ENCODE measurements at places on chromosomes 2 and 18. TPM values are rescaled to one million over a fixed set of nuclear protein-coding genes. Genes with fewer than 3 reads are reported as not detected.

- DNase-seq = no peak
These were observed 195.7 kb downstream of the ARL4C start for GRCh38 chr2:234300932-234301823.

- DNase-seq = no peak
These were observed 261.0 kb downstream of the HRH4 start for GRCh38 chr18:24721388-24721787.

DNA sequence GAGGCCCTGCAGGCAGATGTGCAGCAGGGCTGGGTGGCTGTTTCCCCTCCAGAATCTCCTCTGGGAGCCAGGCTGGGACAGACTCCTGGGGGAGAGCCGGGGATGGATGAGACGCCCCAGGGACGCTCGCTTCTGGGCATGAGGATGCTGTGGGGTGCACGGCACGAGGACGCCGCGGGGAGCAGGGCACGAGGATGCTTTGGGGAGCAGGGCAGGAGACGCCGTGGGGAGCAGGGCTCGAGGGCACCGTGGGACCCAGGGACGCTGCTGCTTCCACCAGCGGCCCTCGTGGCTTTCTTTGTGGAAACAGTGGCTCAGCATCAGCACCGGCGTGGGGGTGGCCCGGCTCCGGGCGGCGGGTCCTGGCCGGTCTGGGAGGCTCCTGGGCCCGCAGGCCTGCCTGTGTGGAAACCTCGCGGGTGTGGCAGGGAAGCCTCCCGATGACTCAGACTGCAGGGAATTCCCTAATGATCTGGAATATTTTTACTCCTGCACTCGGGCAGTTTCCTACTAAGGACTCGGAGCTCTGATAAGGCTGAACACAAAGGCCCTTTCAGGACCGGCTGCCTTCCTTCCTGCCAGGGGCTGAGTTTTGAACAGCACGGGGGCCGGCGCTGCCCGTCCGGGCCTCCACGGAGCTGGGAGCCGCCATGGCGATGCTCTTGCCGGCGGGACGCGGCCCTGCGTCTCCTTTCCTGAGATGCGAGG lies 62.6 kb downstream of the NFATC1 start:
- no peak for DNase-seq

- DNase-seq = no peak
These were observed 23.9 kb upstream of the SCYGR5 start for GRCh38 chr2:227642656-227643055.

- no peak for DNase-seq
These were observed 102.7 kb downstream of the NR4A2 start for GRCh38 chr2:156229724-156230362.

DNA sequence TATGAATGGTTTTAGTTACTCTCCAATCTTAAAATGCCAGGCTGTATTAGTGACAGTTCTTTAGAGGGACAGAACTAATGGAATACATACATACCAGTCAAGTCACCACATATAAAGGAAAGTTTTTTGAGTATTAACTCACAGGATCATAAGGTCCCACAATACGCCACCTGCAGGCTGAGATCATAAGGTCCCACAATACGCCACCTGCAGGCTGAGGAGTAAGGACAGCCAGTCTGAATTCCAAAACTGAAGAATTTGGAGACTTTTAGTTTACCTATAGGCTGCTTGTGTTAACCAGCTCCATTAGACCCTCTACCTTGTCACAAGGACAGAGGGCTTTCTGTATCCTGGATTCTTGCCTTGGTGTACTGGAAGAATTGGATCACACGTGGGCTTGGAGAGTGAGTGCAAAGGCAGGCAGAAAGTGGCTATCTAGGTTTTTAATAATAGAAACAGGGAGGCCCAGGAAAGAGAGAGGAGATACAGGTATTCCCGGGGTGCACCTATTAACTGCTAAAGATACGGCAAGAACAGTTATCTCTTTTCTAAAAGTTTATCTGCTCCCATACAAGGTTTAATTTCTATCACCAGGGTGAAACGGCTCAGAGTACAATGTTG lies 234.9 kb upstream of the CYRIA start:
- DNase-seq = peak; percentile 2

RMND5A gene
- total RNA-seq = 51.3 TPM

ROCK2 gene
- 14.7 TPM for total RNA-seq

TRABD2A gene
- total RNA-seq = 39.4 TPM

ZSWIM2 gene
- not detected for total RNA-seq

Measured in activated T-cell treated with anti-CD3 and anti-CD28 coated beads, Interleukin-2, amount 50 U/mL, for 72 hours (primary cell).